ENCODE measurements at places on chromosomes 16 and 17.
A peak's percentile ranks its signal among the peaks of the same experiment; 100 is the strongest.

- no peak for DNase-seq
These were observed 141.9 kb downstream of the BCAS3 start for GRCh38 chr17:60819447-60820130.

DNA sequence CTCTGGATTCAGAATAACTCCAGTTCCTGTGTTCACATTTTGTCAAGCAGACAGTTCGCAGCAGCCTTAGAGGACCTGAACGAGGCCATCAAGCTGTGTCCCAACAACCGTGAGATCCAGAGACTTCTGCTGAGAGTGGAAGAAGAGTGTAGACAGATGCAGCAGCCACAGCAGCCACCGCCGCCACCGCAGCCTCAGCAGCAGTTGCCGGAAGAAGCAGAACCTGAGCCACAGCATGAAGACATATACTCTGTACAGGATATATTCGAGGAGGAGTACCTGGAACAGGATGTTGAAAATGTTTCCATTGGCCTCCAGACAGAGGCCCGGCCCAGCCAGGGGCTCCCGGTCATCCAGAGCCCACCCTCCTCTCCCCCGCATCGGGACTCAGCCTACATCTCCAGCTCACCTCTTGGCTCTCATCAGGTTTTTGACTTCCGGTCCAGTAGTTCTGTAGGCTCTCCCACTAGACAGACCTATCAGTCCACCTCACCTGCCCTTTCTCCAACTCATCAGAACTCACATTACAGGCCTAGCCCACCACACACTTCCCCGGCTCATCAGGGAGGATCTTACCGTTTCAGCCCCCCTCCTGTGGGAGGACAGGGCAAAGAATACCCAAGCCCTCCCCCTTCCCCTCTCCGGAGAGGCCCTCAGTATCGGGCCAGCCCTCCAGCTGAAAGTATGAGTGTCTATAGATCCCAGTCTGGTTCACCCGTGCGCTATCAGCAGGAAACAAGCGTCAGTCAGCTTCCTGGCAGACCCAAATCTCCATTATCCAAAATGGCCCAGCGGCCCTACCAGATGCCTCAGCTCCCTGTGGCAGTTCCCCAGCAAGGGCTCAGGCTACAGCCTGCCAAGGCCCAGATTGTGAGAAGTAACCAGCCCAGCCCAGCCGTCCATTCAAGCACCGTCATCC, 25.9 kb downstream of the CYB561 start:
- DNase-seq: no peak

- no peak for DNase-seq
These were observed 59.5 kb downstream of the SLFN11 start for GRCh38 chr17:35313875-35314409.

GRCh38 chr17:76727745-76728456, 1.3 kb downstream of the METTL23 start:
- DNase-seq: no peak

DNA sequence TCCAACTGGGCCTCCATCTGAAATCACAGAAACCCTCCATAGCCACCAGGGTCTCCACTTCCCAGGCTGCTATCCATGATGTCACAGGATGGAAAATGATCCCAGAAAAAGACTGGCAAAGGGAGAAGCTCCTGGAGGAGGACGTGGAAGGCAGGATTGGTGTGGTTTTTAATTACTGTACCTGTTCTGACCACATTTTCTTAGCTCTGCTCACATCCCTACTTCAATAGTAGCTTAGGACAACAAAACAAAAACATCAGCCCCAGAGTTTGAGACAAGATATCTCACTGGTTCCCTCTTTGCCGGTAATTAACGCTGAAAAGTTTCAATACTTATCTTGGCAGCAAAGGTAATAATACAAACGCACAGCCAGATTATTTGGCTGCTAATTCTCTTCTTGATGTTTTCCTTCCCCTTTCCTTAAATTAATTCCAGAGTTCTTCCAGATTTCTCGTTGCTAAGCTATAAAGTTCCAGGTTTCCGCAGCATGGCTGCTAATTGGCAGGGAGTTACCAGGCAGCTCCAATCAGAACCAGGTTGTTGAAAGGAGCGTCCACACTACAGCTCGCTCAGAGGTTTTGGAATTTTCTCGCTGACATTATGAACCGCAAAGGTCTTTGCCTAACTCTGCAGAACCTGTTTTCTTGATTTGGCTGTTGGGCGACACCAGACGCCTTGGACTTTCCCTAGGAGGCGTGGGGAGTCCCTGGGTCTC, 263.4 kb downstream of the MRTFB start:
- DNase-seq: no peak

DNA sequence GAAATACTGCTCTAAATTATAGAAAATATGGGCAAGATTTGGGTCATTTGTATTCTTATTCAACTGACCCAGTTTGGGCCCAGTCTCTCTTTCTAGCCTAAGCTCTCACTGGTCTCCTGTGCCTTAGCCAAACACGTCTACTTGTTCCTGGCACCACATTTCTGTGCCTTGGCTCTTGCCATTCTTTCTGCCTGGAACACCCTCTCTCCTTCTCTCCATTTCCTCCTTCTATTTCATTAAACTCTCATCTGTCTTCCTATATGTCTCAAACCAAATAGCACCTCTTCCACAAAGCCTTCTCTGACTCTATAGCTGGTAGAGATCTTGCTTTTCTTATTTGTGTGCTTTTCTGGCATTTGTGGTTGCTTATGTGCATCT, 37.7 kb upstream of the NUFIP2 start:
- DNase-seq: no peak

GRCh38 chr16:19168371-19169081, 486 bp downstream of the SYT17 start:
- no peak for DNase-seq

- DNase-seq: no peak
These were observed 83.2 kb downstream of the NTN1 start for GRCh38 chr17:9104370-9105041.

GRCh38 chr16:70529051-70529777, 5.6 kb downstream of the SF3B3 start:
- no peak for DNase-seq

DNA sequence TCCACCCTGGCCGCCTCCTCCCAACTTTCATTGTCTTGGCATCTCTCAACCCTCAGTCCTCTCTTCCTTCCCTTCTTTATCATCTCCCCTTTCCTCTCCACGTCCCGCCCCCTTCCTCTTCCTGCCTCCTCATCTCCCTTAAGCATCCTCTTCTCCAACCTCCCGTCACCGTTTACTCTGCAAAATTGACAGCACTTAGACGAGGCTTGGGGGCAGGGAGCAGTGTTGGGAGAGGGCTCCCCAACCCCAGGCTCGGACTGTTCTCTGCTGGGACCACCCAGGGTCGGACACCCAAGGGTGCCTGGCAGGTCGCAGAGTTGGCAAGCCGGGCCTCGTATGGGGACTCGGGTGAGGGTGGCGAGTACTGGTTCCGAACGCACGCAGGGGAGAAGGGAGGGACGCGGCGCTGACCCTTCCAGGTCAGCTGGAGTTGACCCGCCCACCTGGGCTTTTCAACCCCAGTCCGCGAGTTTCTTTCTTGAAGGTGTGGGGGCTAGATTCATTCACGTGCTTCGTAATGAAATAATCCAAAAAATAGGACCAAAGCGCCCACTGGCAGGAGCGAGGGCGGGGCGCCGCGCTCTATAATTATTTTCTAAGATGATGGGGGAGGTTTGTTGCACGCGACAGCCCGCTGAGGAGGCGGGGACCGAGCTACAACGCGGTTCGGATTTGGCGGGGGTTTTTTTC, 775 bp upstream of the PAGR1 start:
- DNase-seq: peak; percentile 42

DNA sequence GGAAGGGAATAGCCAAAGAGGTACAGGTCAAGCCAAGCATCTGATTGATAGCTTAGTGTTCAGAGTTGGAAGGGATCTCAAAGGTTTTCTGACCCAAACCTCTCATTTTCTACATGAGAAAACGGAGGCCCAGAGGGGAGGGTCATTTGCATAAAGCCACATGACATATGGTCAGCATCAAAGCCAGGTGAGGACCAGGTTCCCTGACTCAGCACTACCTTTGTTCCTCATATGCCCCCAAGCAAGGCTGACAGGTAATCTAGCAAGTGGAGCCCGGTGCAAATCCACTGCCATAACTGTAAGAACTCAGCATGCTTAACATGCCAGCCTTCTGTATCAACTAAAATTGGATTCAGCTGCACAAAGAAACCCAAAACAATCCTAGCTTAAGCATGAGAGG, 28.2 kb upstream of the CCL1 start:
- no peak for DNase-seq

DNA sequence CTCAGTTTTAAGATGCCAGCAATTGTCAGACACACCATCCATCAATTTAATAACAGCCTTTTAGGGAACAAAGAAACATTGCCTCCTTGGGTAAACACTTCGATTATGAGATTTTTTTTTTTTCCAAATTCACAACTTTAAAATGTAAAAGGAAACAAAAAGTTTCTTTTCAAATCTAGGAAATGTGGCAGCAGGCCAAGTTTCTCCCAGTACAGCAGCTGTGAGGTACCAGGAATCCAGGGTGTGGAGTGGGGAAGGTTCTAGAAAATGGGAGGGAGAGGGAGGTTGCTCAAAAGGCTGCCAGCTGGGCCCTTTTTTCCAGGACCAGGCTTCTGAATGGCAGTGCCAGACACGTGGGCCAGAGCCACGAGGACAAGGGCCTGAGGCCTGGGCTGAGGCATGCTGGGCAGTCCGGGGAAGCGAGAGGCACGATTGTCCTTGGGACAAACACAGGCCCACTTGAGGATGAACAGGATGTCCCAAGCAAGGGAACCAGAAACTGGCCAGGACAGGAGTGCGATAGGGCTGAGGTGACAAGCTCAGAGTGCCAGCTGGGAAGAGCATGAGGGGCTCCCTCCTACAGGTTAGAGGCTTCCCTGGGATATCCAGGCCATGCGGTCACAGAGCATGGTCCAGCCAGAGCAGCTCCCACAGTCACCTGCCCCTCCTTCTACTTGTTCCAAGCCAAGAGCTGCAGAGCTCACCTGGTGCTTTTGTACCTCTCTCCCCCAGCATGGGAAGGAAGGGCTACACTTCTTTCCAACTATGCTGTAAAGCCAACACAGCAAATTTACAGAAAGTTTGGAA, 215.1 kb downstream of the KATNIP start:
- DNase-seq: no peak

- no peak for DNase-seq
These were observed 10.4 kb upstream of the CHMP6 start for GRCh38 chr17:80981062-80981902.

- no peak for DNase-seq
These were observed 1.2 kb downstream of the USP43 start for GRCh38 chr17:9646546-9646885.

DNA sequence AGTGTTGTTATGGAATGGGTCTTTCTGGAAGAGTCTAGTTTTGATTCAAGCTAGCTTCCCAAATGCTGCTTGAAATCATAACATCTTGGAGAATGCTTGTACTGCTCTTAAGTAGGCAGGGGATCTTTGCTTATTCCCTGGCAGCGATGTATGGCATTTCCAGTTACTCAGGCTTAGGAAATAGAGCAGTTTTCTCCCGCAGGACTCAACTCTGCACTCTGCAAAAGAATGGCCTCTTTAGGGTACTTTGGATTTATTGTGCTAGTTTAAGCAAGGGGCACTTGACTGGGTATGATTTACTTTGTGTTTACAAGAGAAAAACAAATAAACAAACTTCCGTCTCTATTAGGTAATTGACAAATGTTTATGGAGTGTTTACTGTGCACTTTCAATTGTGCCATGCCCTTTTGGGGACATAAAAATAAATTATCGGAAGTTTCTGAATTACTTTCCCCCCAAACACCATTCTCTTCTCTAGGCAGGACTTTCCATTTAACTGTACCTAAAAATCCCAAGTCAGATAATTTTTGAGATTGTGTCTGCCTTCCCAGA, 164.0 kb downstream of the MAP2K6 start:
- DNase-seq: no peak

- DNase-seq: no peak
These were observed 162.6 kb upstream of the XYLT1 start for GRCh38 chr16:17633181-17633951.

GRCh38 chr16:11398851-11399250, 53.6 kb downstream of the RMI2 start:
- no peak for DNase-seq

Measured in stimulated activated CD4-positive, alpha-beta T cell treated with anti-CD3 and anti-CD28 coated beads, Interleukin-15, amount 100 ng/mL, for 1 hour (primary cell).